ENCODE measurements at places on chromosomes 7 and 10. TPM values are rescaled to one million over a fixed set of nuclear protein-coding genes. Genes with fewer than 3 reads are reported as not detected.

DNA sequence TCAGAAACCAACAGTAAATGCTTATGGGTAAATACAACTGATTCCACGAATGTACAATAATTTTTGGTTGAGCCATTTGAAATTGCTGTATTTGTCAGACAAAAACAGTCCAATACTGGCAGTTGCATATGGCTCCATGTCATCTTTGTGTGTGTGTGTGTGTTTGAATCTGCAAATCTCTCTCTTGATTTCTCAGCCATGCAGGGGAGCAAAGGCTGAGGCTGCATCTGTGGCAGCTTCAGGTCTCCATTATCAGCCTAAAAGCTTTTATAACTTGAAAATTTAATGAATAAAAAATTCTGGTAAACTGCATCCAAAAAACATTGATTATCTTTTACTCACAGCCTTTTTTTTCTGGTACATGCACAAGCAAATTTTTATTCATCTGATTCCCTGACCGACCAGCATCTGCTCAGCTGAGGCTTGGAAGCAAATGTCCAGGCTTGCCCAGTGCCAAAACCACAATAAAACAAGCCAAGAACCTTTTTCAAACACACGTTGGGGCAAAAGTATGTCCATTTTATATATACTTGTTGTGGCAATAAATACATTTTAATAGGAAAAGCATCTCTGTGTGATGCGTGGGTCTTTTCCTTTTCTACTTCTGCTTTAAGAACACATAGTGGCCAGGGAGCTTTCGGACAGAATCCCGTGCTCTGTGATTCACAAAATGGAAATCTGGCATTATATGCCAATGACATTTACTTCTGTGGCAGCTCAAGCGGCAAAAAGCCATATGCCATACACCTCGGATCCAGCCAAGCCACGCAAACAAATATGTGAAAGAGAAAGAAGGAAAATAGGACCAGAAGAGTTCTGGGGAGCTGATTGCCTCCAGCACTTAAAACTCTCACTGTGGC lies 275.6 kb upstream of the AOAH start:
- DNase-seq: no peak

GRCh38 chr10:84715911-84716310 lies 387.5 kb downstream of the CCSER2 start:
- DNase-seq: no peak

DNA sequence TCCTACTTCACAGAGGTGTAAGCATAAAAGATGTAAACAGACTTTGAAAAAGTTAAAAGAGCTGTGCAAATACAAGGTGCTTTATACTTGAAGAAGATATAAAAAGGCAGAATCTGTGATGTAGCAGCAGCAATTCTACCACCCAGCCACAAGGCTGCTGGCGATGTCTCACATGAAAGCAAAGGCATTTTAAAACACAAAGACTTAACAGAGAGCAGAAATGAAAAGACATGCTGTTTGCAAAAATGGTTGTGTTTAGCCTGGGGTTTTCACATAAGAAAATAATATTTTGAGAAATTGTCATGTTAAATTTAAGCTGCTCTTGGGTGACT lies 85.5 kb upstream of the ZNF800 start:
- no peak for DNase-seq

GRCh38 chr7:30163231-30163894 lies 28.6 kb downstream of the MTURN start:
- DNase-seq: no peak

- DNase-seq: peak; percentile 67
Observed at GRCh38 chr7:56079450-56080185, 13.1 kb downstream of the PHKG1 start.

DNA sequence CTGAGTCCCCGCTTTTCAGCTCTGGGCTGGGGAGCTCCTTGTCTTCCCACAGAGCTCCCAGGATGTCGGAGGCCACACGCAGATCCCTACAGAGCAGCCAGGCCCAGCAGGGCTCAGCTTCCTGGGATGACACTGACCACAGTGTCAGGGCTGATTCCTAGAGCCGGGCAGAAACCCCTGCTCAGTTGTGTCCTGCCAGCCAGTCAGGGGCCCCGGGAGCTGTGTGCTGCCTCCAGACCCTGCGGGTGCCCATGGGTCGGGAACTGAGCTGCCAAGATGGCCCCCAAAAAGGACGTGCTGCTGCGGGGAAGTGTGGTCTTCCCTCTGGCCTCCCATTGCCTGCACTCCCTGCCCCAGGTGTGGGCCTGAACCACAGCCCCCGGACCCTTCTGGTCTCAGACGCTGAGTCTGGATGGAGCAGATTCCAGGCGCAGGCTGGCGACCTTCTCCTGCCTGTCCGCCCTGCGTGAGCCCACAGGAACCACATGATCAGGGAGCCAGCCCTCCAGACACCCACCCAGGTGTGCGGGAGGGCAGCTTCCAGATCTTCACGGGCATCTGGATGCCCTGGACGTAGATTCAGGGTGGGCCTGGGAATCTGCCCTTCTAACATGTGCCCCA lies 217.4 kb downstream of the MAD1L1 start:
- no peak for DNase-seq

DNA sequence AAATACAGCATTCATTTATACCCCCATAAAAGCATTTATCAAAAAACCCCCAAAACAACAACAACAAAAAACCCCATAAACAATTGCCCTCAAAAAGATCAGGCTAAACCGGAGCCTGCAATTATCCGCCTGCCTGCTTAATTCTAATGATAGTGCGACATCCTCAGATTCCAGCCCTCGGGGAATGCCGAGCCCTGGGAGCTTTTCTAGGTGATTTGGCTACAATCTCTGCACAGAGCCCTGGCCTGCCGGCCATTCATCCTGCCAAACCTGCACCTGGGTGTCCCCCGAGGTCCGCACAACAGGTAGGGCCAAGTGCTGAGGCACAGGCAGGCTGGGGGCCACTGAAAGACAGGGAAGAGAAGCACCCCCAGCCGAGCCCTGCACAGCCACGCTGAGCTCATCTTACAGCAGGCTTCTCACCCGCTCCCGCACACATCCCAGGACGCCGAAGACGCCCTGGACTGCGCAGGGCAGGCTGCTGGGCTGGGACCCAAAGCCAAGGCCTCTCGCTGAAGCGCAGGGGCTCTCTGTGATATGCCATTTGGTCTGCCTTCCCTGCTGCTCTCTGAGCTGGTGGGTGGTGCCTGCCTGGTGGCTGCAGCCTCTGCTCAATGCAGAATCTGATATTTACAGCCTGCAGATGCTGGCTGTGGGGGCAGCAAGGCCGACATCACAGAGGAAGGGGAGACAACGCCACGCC lies 57.5 kb downstream of the CAMK2B start:
- DNase-seq: no peak

GRCh38 chr7:138245216-138245615 lies 169.0 kb downstream of the AKR1D1 start:
- no peak for DNase-seq

GRCh38 chr7:39510864-39511354 lies 55.3 kb upstream of the YAE1 start:
- no peak for DNase-seq

GRCh38 chr7:43769791-43770465 lies 11.4 kb downstream of the BLVRA start:
- DNase-seq: no peak

- no peak for DNase-seq
Observed at GRCh38 chr7:129017264-129017663, 37.6 kb downstream of the TNPO3 start.

DNA sequence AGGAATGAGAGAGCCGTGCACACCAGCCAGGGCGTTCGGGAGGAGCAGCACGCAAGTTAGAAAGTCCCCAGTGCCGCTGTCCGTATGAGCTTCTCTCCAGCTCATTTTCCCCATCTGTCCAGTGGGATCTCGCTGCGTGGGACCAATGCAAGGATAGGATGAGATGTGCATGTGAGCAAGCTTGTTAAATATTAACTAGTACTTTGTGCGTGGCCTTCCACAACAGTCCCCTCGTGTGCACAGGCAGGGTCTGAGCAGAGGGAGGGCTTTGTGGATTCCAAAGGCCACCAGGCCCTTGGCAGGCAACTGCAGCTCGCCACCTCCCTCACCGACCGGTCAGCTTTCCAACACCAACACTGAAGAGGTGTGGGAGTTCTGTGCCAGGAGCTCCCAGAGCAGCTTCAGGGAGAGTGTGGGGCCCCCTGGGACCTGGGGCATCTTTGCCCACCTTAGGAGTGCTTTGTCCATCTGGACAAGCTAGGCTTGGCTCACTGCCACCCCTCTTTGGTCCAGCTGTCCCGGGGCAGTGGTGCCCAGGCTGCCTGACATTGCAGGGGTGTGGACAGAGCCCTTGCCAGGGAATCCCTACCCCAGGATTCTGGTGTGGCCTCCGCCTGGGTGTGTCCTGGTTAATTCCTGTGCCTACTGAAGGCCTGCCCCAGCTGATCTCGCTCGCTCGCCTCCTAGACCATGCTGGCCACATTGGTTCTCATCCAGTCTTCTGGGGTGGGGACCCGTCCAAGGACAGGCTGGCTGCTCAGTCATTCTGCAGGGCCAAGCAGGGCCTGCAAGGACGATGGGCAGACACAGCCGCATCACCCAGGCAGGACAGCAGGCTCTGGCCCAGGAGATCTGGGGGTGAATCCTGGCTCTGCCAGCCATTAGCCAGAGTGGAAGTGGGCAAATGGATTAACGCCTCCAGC lies 5.3 kb downstream of the FAM20C start:
- no peak for DNase-seq

DNA sequence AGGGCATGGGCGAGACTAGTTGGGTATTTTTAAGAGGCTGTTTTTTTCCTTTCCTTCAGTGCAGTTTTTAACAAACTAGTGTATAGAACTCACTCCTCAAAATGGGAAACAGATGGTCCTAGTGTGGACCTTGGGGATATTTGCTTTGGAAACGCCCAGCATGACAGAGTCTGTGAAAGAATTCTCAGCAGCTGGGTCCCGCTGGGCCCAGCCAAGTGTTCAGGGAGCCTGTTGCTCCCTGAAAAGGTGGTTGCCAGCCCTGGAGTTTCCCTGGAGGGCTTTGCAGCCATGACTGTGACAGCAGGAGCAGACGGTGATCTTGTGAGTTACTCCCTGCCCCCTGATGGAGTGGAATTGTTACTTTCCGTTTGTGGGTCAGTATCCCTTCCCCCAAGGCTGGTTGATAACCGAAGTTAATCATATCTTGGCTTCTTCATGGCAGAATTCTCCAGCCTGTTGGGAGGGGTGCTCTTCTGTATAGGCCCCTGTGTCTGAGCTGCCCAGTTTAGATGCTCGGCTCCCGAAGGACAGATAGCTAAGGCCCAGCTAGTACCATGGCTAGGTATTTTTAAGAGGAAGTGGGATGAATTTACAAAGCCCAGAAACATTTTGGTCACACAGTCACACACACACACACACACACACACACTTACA lies 278.6 kb upstream of the HABP2 start:
- no peak for DNase-seq

- DNase-seq: no peak
Observed at GRCh38 chr10:124558339-124559321, 97.0 kb downstream of the LHPP start.

DNA sequence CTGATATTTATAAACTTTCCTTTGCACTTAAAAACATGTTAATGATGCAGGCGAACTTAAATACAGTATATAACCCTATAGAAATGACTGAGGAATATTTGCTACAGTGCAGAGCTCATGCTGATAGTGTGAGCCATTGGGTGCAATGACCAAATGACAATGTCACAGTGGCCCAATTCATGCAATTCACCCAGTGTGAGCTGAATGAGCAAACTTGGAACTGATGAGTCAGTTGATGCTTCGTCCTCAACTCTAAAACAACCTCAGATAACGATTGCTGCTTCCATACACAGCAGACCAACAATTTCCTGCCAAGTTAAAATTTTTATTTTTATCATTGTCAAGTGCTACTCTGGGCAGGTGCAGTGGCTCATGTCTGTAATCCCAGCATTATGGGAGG lies 12.1 kb upstream of the ZC3HAV1L start:
- DNase-seq: no peak

DNA sequence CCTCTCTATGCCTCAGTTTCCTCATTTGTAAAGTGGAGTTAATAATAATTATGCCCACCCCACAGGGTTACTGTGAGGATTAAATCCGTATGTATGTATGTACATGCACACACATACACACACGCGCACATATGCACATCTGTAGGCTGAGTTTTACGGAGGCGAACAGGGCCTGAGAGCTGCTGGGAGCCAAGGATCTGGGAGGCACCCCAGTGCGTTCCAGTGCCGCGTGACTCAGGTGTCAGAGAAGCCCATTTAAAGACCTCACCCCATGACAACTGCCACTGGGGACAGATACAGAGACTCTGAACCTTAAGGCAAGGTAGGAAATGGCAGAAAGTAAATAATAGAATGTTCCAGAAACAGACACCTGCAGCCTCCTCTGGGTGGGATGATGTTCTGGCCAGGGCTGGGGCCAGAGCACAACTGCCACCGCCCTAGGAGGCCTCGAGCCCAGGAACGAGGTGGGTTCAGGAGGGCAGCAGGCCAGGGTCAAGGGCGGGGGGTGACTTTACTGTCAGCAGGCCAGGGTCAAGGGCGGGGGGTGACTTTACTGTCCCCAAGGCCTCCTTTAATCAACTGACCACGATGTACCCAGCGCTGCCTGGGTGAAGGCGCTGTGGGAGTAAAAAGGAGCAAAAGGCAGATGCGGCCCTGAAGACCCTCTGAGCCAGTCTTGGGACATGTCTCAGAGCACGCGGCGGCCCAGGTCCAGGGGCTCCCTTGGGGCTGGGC lies 54.9 kb downstream of the PRKAG2 start:
- DNase-seq: no peak

- no peak for DNase-seq
Observed at GRCh38 chr7:98130959-98131358, 24.3 kb downstream of the LMTK2 start.

- no peak for DNase-seq
Observed at GRCh38 chr7:73978661-73979563, 49.1 kb upstream of the ELN start.

DNA sequence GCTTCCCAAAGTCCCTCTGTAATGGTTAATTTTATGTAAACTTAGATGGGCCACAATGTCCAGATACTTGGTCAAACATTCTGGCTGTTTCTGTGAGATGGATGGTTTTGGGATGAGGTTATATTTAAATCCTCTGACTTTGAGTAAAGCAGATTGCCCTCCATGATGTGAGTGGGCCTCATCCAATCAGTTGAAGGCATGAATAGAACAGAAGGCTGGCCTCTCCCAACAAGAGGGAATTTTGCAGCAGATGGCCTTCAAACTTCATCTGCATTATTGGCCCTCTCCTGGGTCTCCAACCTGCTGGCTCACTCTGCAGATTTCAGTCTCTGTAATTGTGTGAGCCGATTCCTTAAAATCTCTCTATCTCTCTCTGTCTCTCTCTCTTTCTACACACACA lies 362.3 kb downstream of the GRID1 start:
- no peak for DNase-seq

Gene DENND2A
- 25.7 TPM for total RNA-seq

Gene VPS50
- 119 TPM for total RNA-seq

Gene IRF5
- total RNA-seq: 1.2 TPM

Gene RAB19
- total RNA-seq: not detected

Gene NEUROD6
- total RNA-seq: 653 TPM

Gene SH2D4B
- 1.2 TPM for total RNA-seq

Gene SFRP4
- 1.2 TPM for total RNA-seq

Gene CPA4
- total RNA-seq: under 0.01 TPM

Gene LMOD2
- not detected for total RNA-seq

Gene ITGB1
- total RNA-seq: 110 TPM

Gene GIMAP7
- 2.4 TPM for total RNA-seq

Gene PNLIP
- not detected for total RNA-seq

Measured in frontal cortex (tissue), 4 donors.